ENCODE measurements at places on chromosomes 2 and 18. TPM values are rescaled to one million over a fixed set of nuclear protein-coding genes. Genes with fewer than 3 reads are reported as not detected.

UBE2F gene
- total RNA-seq: 51.8 TPM

NDUFV2 gene
- 175 TPM for total RNA-seq

LINC00305 gene
- total RNA-seq: not detected

NAT8 gene
- total RNA-seq: not detected

MGAT4A gene
- 103 TPM for total RNA-seq

DNA sequence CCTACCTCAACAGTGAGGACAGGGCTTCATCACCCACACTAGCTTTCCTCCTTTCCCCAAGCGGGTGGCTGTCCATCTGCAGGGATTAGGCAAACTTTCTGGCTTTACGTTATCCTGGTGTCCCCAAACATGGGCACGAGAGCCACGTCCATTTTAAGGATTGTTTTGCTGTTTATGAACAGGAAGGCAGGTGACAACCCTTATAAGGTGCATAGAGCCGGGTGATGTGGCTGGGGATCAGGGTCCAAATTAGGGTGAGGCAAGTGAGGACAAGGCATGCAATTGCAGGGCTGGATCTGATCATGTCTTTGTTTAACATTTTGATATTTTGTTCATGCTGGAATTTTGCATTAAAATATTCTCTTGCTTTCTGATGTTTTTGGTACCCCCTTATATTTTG is 27.6 kb upstream of the ITGA6 start:
- H3K4me1 ChIP-seq: no peaks in the 10 kb centered on the region
- no peaks in the 10 kb centered on the region for H3K27me3 ChIP-seq
- DNase-seq: no peak
- no peak overlapping the region for H3K4me3 ChIP-seq
- no peak overlapping the region for H3K27ac ChIP-seq

GRCh38 chr2:85175369-85176299 is 42.4 kb downstream of the TCF7L1 start:
- no peaks in the 10 kb centered on the region for H3K4me1 ChIP-seq
- H3K36me3 ChIP-seq: no peaks in the 10 kb centered on the region
- no peak overlapping the region for H3K4me3 ChIP-seq
- no peak for DNase-seq
- no peaks in the 10 kb centered on the region for H3K27me3 ChIP-seq

DNA sequence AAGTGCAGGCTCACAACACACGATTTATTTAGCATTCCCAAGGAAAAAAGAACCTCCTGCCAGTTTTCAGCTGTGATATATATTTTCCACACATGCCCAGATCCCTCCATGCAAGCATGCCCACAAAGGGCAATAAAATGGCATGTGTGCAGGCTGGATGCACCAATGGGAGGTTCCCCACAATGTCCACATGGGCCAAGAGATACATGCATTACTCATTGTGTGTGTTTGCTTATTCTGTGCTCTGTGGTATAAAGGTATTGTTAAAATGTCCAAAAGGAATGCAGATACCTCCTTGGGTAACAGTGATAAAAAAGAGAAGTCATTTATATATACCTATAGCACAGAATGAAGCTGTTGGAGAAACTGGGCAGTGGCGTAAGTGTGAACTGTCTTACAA is 207.4 kb downstream of the FHOD3 start:
- no peak overlapping the region for H3K4me3 ChIP-seq
- no peaks in the 10 kb centered on the region for H3K4me1 ChIP-seq
- no peak for DNase-seq

Measured in colonic mucosa (tissue), 4 donors.